ENCODE measurements at places on chromosomes 5 and 9. TPM values are rescaled to one million over a fixed set of nuclear protein-coding genes. Genes with fewer than 3 reads are reported as not detected.

ZNF883 gene
- 0.74 TPM for total RNA-seq

TLE1 gene
- 77.6 TPM for total RNA-seq

IFT74 gene
- total RNA-seq: 18.0 TPM

CTNND2 gene
- not detected for total RNA-seq

FOXD4L3 gene
- total RNA-seq: not detected

THBS4 gene
- total RNA-seq: 0.14 TPM

GLRA1 gene
- not detected for total RNA-seq

ANKRD31 gene
- 0.12 TPM for total RNA-seq

NFX1 gene
- total RNA-seq: 26.5 TPM

NR2F1 gene
- 5.0 TPM for total RNA-seq

F2RL2 gene
- 5.1 TPM for total RNA-seq

PCDHB2 gene
- 4.1 TPM for total RNA-seq

All from A549 treated with CpdA at 1 μM for 4 hours (cell line).